ENCODE measurements at places on chromosomes 3 and 15. TPM values are rescaled to one million over a fixed set of nuclear protein-coding genes. Genes with fewer than 3 reads are reported as not detected.
A peak's percentile ranks its signal among the peaks of the same experiment; 100 is the strongest.

Gene MLF1
- 87.0 TPM for polyA plus RNA-seq

Gene CADM2
- polyA plus RNA-seq, result 2.3 TPM

GRCh38 chr3:58020783-58021071, 12.5 kb downstream of the FLNB start:
- DNase-seq, result no peak

DNA sequence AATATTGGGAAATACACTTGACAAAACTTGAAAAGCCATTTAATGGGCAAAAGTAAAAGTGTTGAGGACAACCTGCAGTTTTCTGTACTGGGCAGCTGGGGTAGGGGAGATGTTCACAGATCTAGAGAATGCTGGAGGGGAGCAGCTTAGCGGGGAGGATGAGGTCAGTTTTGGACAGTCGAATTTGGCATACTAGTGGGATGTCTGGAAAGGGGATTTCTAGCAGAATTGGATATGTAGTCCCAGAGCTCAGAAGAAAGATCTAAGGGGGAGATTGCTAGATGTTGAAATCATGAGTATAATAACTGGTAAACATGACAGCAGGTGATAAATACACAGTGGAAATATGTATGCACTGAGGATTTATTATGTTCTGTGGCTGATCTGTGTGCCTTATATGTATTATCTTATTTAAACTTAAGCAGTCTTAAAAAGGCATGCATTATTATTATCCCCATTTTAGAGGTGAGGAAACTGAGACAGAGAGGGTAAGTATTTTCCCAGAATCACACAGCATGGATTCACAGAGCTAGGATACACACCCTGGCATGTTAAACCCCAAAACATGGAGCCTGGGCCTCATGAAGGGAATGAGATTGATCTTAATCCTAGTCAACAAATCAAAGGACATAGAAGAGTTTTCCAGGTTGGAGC, 42.7 kb downstream of the TLNRD1 start:
- no peak for DNase-seq

DNA sequence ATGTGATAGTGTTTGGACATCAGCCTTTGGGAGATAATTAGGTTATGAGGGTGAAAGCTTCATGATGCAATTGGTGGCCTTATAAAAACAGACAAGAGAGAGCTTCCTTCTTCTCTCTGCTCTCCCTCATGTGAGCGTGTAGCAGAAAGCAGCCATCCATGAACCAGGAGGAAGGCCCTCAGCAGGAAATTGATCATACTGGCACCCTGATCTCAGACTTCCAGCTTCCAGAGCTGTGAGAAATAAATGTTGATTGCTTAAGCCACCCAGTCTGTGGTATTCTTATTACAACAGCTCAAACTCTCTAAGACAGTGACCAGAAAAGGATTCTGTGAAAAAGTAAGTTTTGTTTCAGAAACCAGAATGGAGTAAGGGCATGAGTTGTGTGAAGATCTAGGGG, 13.3 kb downstream of the STAC start:
- no peak for DNase-seq

DNA sequence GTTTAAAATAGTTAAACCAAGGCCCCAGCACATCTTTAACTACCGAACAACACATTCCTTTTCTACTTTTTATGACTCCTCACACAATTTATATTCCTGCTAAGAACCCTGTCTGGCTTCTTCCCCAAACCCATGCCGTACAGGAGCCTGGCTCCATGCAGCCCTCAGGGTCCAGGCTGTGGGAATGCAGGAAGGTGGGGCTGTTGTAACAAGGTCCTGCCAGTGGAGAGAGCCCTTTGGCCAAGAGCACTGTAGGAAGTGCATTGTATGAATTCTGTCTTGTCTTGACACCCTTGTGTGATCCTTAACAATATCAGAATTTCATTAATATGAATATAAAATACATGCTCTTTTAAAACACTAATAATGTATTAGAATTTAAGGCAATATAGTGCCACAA, 563.8 kb downstream of the TBL1XR1 start:
- no peak for DNase-seq

DNA sequence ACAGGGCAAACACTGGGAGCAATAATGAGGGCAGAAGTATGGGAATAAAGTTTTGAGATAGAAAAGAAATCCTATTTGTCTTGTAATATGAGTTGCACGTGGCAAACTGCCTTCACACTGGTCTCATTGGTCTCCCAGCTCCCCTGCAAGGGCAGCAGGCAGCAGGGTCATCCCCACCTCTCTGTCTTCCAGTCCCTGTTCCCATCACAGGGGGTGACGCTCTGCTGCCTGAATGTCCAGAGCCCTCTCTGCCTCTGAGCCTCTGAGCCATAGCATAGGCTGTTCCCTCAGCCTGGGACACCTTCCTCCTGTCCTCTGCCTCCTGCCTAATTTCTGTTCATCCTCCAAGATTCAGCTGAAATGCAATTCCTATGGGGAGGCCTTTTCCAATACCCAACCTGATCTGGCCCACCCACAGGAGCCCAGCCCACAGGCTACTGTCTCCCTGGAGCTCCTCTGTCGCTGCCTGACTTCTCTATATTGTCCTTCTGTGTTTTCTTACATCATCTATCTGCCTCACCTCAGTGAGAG, 12.1 kb upstream of the SKOR1 start:
- no peak for DNase-seq

GRCh38 chr3:51712963-51713362, 6.1 kb downstream of the GRM2 start:
- no peak for DNase-seq

GRCh38 chr3:194097141-194097882, 38.6 kb upstream of the HES1 start:
- DNase-seq, result no peak

DNA sequence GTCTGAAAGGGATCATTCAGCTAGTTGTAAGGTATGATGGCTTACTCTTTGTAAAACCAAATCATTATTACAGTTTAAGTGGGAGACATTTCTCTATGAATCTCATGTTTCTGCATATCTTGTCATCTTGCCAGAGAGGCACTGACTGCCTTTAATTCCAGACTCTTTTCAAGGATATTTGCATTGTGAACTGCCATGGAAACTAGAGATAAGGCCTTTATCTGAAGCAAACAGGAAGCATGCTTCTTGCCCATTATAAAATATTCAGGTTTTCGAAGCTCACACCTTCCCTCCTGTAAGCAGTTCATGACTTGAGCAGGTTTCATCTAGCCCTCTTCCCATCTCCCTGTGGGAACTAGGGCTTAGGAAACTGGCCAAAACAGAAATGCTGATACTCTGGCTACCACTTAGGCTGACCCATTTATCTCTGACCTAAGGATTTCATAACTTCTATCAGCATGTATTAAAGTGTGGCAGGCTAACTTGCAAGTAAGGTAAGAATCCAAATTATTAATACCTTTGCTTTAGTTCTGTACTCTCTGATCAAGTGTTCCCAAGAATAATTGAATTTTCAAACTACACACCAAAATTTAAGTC, 326.6 kb upstream of the ALCAM start:
- DNase-seq, result no peak

DNA sequence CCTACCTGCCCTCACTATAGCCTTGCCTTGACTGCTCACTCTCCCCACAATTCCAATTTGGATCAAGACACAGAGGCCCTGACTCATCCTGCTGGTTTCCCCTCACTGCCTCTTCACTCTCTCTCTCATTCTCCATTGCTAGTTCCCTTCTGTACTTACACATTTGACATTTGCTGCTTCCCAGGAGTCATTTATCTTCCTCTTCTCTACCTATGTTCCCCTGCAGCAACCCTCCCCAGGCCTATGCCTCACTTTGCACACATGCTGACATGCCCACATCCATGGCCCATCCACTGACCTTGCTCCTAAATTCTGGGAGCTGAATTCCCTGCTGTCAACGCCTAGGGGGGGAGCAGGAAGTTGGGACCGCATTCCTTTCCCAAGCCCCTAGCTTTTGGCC, 82.2 kb downstream of the SRGAP3 start:
- no peak for DNase-seq

- no peak for DNase-seq
Measured at GRCh38 chr15:38281031-38281430, 28.4 kb downstream of the SPRED1 start.

DNA sequence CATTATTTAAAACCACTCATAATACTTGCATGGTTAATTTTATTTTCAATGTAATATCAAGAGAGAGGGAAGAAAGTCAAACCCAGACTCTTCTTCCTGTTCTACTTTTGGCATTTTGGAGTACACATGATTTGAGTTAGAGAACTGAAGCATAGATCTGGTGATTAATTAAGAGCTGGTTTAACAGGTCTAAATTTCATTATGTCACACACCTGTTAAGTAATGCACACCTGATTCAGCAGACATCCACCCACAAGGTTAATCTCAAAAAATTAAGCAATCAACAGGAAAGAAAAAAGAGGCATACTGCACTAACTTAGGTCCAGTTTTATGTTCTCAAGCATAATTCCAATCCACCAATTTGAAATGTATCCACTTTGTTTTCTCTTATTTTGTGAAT, 101.1 kb upstream of the ICE2 start:
- no peak for DNase-seq

- no peak for DNase-seq
Measured at GRCh38 chr15:31468911-31469785, 142.5 kb downstream of the KLF13 start.

DNA sequence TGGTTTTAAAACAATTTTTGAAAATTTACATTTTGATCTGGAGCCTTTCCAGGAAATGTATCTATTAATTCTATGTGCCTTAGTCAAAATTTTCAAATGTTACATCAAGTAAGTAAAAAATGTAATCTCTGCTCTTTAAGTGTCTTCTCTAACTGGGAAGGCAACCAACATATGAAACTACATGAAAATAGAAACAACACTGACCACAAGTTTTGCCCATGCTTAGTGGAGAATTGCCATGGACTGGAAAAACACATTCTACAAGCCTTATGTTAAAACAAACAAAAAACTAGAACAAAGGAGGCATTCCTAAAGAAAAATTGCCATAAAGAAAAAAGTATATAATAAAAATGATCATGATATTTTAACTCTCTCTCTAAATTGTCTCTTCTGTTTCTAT, 75.9 kb upstream of the SPRED1 start:
- DNase-seq, result no peak

DNA sequence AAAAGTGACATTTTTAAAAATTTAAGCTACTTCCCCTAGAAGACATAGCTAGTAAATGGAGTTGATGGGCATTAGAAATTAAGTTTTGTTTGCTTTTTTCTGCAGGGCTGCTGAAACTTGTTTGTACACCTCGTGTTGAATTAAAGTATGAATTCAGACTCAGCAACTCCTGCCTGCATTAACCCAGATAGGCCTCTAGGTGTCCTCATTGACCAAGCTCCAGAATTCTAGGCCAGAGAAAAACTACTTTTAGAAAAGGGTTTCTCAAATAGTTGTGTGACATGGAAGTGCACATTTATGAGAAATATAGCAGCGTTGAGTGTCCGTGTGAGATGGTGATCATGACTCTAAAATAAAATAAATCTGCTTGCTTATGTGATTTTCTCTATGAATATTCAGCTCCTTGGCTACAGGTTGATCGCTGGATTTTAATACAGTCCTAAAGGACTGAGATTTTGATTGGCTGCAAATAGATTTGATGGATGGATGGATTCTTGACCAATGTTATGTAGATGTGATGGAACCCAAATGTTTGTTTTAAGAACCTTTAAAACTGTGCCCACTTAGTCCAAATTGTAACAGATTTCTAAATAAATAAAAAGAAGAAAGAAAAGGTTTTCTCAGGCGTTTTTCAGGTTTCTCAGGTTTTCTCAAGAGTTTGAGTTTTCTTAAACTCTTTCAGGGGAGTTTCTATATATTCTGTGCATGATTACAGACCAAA, 39.4 kb upstream of the LMOD3 start:
- peak; percentile 62 for DNase-seq

Measured in left lung (tissue), 14 donors.